Jurkat, Clone E6-1 (cell line): ENCODE measurements at places on chromosomes 3 and 15.

GRCh38 chr3:160008961-160009360 is 20.3 kb downstream of the IL12A start:
- DNase-seq = no peak

GRCh38 chr3:37740471-37740870 is 121.2 kb upstream of the CTDSPL start:
- DNase-seq = no peak

DNA sequence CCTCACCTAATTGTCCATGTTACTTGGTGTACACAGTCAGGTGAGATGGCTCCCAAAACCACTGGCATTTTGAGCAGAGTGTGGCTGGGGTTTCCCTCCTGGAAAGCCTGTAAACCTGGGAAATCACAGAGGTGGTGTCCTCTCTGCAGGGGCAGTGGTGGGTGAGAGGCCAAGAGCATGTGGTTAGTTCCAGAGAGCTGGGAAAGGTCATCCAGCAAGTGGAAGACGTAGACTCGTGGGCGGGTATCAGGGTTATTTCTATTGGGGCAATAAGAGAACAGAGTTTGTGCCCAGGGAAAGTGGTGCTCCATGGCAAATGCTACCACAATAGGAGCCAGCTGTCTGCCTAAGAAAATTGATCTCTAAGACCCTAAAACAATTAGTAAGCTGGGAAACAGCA is 44.6 kb upstream of the LIMD1 start:
- no peak for DNase-seq

- DNase-seq = no peak
Measured at GRCh38 chr3:174376346-174376745, 482.8 kb upstream of the NAALADL2 start.

DNA sequence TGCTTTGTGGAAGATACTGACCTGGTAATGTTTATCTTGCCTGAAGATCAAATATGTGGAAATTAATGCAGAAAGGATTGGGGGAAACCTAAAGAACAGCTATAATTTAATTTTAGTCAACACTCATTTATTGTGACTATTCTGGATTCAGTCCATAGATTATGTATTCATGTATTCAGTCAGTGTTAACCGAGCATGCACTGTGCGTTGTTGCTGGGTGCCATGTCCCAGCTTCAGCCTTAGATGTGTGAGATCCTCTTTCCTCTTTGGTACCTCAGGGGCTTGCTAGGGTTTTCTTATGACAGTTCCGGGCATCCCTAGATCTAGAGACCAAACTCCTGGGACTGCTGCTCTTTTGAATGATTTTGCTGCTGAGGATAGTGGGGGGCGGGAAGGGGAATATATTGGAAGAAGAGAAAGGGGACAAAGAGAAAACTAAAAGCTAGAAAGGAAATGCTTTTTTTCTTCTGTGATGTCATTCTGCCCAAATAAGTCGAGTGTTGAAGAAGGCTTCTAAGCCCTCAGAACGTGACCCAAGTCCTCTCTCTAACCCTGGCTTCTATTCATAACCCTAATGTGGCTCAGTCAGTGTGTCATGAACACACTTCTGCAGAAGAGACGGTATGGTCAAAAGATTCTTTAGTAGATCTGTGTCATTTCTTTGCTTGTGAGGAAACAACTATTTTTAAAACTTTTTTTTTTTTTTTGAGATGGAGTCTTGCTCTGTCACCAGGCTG is 33.5 kb downstream of the STARD9 start:
- DNase-seq = no peak
